ENCODE measurements at places on chromosomes 6 and 20.

DNA sequence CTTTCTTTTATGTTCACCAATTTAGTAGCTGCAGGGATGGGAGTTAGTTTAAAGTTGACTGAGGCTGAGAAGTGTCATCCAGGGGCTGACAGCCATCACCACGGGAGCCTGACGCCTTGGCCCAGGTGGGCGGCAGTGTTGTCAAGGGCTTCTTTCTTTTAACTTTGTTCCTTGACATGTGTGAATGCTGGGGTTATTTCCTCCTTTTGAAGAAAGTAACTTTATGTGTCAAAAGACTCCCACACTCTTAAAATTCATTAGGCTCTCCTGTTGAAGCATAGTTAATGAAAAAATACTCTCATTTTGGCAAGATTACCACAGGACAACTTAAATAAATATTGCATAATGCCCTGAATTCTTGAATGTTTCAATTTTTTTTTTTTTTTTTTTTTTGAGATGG lies 50.0 kb downstream of the SASH1 start:
- DNase-seq: no peak

GRCh38 chr20:63082939-63083735 lies 76.4 kb upstream of the BHLHE23 start:
- DNase-seq: no peak

- no peak for DNase-seq
Measured at GRCh38 chr6:158367816-158368215, 55.6 kb downstream of the TULP4 start.

GRCh38 chr6:99093456-99094190 lies 145.9 kb upstream of the FBXL4 start:
- DNase-seq: no peak

- DNase-seq: no peak
Measured at GRCh38 chr20:62367136-62367632, at the start of gene LAMA5. LAMA5 (minus strand) TSS chr20:62367312; CDS start chr20:62367245, 67 bp downstream.

DNA sequence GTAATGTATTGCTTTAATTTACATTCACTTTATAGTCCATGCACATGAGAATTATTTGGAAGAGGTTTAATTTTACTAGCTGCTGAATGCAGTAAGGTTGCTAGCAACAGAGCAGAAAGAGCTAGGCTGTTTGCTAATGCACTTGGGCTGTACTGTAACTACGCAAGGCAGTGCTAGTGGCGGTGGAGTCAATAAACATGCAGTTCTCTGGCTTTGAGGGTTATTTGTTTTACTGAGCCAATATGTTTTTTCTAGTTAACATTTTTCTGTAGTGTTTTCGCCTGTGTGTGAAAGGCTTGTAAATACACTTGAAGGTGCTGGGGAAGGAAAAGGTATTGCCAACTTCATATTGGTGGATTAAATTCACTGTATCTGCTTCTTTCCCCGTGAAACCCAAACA lies 112.8 kb downstream of the BTBD3 start:
- DNase-seq: no peak

DNA sequence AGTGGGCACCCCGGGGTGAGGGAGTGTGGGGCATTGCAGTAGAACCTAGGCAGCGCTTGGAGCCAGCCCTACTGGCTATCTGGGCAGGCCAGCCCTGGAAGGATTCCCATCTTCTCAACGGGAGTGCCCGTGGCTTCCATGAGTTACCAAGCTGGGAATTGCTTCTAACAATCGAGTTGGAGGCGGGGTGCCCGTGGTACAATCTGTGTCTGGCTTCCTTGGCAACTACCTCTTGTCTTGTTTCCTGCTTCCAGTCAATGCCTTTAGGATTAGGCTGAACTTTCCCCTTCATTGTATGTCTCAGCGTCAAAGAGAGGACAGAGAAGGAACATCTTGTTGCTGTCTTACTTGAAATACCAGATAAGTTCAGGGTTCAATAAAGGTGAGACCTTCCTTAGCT lies 33.3 kb downstream of the PPP1R14C start:
- no peak for DNase-seq

- DNase-seq: no peak
Measured at GRCh38 chr20:41342474-41343464, 2.1 kb downstream of the LPIN3 start.
